NCI-H345 (cell line): ENCODE measurements at places on chromosomes 5 and 9.

DNA sequence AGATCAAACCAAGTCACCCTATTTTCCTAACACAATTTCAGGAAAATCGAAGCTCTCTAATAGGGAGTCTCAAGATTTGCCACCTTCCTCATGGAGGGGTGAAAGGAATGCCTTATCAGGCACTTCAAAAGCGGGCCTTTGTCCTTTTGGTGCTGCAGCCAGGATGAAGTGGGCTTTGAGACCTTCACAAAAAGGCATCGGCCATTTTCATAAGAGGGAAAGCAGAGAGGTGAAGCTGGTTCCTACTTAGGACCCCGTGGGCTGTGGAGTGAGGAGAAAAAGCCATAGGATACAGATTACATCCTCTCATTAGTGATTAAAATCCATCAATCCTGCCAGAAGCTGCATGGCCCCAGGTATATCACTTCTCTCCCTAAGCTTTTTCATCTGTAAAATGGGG lies 859 bp downstream of the CDKN2AIPNL start:
- no peak for DNase-seq

- no peak for DNase-seq
Observed at GRCh38 chr9:70285246-70285645, 26.5 kb downstream of the SMC5 start.

DNA sequence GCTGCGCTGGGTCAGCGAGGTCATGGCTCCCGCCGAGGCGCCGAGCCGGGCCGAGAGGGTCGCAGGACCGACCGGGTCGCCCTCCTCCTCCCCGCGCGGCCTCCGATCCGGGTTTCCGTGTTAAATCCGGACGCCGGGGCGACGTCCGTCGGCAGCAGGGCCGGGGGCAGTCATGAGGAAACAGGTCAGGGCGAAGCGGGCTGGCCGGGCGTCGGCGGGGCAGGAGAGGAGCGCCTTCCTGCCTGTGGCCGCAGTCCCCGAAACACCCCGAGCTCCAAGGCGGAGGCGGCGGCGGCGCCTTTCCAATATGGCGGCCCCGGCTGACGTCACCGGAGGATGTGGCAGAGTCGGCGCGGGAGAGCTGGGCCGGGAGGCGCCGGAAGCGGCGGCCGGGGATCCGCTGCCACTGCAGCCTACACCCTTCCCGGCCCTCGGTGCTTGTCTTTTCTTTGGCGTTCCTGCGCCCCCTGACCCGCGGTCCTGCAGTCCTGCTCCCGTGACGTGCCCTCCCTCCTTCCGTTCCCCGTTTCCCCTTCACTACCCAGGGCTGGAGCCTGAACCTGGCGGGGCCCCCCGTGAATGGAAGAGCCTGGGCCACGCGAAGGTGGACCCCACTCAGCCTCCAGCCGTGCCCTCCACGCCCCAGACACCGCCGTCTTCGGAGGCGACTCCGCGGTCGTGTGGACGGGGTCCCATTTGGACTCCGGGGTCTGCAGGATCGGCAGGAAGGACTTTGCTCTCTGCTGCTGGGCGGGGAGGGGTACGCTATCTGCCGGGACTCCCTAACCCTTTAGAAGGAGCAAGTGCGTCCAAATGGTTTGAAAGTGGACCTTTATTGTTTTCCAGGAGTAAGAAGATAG lies at the start of gene GOLPH3:
GOLPH3 (minus strand) TSS at position 309 of the 860 bp plus-strand sequence; CDS start at position 24, 285 bp downstream.
- DNase-seq: peak; percentile 92

DNA sequence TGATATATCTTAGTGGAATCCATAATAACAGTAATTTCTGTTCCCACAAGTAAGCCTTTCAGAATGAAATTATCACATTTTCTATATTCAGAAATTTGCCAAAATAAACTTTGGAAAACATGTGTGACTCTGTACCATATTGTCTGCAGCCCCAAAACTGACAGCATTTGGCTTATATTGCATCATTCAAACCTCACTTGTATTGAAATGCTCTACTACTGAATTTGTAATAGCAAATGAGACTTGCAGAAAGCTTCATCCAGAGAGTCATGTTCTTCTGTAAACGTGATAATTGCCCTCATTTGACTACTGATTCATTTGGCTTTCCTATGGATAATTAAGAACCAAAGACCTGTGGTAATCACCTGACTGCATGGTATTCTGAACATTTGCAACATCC lies 1249.5 kb upstream of the CDH18 start:
- no peak for DNase-seq

- no peak for DNase-seq
Observed at GRCh38 chr9:37293664-37294524, 128.6 kb upstream of the GRHPR start.

GRCh38 chr5:28808967-28809810 lies 1770.8 kb upstream of the CDH9 start:
- DNase-seq: no peak

DNA sequence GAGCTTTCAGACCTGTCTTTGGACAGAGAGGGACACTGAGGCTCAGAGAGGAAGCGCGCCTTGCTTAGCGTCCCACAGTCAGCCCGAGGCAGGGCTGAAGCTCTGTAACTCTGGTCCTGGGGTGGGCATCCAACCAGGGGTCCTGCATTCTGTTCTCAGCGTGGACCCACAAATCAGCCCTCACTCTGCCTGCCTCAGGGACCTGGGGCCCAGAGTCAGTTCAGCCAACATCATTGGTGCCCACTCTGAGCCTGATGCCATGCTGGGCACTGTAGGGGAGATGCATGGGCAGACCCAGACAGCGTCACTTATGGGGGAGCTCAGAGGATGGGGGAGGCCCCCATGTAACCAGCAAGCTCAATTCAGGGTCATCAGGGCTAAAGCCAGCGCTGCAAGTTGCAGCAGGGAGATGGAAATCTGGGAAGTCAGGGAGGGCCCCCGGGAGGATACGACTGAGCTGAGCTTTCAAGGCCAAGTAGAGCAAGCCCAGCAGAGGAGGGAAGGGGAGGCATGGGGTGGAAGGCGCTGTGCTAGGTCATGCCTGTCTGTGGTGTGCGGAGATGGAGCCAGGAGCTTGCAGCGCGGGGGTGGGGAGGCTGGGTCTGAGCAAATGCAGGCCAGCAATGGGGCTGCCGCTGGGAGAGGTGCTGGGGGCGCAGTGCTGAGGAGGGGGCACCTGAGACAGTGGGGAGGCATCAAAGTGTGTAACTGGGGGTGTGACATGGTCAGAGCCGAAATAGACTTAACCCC lies 21.1 kb downstream of the CORO2A start:
- DNase-seq: no peak

DNA sequence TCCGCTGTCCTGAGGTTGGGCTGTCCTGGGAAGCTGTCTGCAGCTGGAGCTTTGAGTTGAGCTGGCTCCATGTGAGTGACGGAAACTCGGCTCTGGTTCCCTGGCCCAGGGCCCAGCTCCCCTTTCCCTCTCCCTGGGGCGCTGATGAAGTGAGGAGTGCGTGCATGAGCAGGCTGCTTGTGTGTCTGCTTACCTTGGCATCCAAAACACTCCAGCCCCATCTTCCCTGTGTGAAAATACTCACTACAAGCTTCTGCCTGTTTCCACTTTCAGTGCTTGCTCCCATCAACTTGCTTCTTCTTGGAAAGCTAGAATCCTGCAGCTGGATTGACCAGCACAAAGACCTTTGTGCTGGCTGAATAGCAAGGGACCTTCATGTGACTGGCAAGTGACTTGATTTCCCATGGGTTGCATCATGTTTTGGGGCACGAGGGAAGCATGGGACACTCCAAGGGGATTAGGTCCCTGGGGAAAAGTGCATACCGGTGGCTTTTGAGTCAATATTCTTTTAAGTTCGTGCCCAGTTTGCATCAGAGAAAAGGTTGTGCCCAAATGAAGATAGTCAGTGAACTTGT lies 198.1 kb downstream of the GADD45G start:
- peak; percentile 76 for DNase-seq

DNA sequence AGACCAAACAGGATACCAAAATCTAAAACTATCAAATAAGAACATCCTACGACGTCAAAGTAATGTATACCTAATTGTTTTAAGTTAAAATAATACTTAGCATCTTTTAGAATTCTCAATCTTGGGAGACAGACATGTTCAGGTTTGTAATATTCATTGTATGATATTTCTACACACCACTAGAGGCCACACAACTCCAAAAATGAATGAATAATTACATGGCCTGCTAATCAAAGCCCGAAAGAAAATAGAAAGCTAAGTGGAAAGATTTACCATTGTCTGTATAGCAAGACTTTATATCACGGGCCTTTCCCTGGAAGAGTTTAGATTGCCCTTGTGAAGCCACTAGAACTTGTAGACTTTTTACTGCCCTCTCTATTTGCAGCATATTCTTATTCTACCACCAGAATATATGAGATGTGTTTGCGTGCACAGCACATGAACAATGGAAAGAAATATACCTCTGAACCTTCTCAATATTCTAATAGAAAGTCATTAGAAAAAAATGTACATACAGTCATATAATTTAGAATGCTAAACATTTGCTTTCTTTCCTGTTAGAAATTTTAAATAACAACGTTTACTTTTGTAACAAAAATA lies 380.1 kb upstream of the NUDT12 start:
- DNase-seq: no peak

DNA sequence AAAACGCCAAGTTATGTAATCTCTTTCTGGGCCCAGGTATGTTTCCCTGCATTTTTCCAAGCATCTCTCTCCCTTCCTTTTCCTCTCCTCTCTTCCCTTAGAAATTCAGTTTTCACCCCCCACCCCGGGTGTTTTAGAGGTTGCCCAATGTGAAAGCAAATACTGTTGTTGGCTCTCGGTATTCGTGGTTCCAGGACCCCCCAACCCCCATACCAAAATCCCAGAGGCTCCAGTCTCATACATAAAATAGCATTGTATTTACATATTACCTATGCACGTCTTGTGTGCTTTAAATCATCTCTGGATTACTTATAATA lies 48.8 kb downstream of the ACER2 start:
- DNase-seq: no peak

DNA sequence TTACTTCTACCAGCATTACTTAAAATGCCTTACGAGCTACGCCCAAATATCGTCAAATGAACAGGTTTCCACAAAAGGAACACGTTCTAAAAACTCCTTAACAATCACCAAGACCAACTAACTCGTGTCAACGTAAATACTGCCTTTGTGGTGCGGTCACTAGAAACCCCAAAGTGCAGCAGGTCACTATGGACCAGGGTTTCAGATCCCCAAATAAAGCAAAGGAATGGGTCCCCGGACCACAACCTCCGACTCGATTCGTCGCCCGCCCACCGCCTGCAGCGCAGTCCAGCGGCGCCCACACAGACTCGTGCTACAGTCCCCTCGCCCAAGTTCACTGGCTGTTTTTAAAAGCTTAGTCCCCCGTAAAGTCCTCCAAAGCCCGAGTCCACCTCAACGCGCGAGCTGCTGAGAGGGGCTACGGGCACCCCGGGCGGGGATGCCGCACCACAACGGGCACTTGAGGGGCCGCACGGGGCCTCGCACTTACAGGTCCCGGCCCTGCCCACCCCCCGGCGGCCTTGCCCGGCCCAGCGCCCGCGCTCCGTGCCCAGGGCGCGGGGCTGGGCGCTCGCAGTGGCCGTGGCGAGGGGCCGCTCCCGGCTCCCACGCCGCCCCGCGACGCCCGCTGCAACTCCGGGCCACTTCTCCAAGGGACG lies 1.1 kb downstream of the NFIB start:
- DNase-seq: peak; percentile 40

DNA sequence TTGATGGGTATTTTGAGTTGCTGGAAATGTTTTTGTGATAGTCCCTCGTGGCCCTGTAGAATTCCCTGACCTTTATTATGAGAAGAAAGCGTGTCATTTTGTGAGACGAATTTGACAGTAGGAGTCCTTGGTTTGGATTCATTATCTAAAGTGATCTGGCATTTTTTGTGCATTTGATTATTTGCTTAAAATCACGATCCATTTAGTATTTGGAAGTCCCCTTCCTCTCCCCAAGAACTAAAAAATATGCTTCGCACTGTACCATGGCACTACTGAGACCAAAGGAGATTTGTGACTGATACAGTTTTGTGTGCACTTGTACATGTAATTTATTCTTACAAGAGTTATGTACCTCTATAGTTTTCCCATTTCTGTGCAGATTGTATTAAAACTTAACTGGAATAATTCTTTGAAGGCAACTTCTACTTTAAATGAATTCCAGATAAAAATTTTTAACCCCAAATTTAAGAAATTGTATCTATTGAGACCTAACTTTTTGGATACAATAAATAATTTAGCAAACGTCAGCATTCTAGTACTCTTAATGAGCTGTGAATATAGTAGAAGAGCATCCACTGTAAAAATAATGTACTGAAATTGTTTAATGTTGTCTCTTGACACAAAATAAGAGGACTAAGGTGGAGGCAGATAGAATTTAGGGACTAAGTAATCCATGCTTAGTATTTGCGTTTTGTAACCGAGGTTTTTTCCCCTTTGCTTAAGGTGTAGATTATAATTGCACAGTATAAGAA lies 2.1 kb downstream of the MAP3K1 start:
- no peak for DNase-seq

DNA sequence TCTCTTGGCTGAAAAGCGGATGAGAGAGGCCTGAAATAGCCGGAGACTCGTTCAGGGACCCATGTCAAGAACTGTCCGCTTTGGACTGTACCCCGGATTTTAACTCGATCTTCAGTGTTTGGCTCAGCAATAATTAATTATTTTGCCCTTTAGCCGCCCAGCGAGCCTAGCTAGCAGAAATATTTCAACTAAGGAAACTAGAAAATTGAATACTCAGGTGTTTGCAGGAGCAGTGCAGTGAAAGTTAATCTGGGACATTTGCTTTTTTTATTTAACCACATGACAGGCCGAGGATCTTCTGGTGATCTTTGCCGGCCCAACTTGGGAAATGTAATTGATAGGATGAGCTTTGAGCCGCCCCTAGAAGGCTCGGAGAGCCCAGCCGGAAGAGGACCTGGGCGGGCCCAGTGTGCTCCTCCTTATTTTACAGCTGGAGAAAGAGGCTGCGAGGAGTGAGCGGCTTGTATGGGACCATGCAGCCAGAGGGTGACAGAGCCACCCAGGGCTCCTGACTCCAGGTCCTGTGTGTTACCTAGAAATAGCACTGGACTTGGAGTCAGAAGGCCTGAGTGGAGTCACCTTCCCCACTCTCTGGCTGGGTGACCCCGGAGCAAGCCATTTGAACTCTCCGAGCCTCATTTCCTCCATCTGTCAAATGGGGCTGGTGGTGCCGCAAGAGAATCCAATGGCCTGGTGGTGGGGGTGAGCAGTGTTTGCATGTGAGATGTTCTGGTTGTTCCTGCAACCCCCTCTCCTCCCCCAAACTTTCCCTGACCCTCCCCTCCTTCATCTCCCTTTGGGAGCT lies 2.4 kb downstream of the PPARGC1B start:
- DNase-seq: no peak

- DNase-seq: no peak
Observed at GRCh38 chr9:104750185-104750767, 2.8 kb downstream of the NIPSNAP3A start.

GRCh38 chr9:7827792-7828191 lies 28.2 kb upstream of the DMAC1 start:
- DNase-seq: no peak
